Activated CD4-positive, alpha-beta T cell treated with anti-CD3 and anti-CD28 coated beads for 24 hours (primary cell): ENCODE measurements at places on chromosomes 11 and 22.

- DNase-seq: no peak
Measured at GRCh38 chr22:45890351-45890635, 86.7 kb downstream of the WNT7B start.

DNA sequence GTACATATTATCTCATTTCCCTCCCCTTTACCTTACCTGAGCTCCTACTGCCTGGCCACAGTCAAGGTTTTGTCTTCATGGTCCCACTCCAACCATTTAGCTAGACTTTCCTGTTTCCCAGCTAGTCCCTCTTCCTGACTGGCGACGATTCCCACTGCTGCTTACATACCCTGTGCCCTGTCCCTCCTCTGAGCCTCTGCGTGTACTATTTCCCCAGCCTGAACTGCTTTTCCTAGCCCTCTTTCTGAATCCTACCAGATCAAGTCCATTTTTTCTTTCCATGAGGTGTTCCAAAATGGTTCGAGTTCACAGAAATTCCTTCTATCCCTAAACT is 23.4 kb downstream of the MRPL16 start:
- DNase-seq: no peak

- no peak for DNase-seq
Measured at GRCh38 chr11:63907808-63908530, 9.0 kb downstream of the RCOR2 start.

GRCh38 chr11:115820026-115820425 is 315.8 kb upstream of the CADM1 start:
- DNase-seq: no peak

- no peak for DNase-seq
Measured at GRCh38 chr11:45455536-45455935, 169.4 kb upstream of the SYT13 start.

GRCh38 chr11:116145187-116145865 is 627.5 kb downstream of the BUD13 start:
- DNase-seq: no peak

GRCh38 chr22:46984751-46985506 is 222.5 kb downstream of the TBC1D22A start:
- no peak for DNase-seq

DNA sequence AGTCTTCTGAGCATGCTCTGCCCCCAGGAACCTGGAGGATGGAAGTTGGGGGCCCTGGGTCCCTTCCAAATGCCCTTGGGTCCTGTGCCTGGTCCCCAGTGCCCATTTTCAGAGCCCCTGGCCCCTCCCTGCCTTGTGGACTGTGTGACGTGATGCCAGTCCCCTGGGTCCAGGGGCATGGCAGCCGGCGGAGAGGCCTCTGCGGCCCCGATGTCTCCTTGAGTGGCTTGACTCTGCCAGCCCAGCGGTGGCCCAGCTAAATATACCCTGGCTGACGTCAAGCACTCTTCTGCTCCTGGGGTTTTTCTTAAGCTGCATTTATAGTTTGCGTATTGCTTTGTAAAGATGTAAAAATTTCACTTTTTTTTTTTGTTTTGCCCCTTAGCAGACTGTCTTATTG is 35.2 kb upstream of the PARVG start:
- no peak for DNase-seq

DNA sequence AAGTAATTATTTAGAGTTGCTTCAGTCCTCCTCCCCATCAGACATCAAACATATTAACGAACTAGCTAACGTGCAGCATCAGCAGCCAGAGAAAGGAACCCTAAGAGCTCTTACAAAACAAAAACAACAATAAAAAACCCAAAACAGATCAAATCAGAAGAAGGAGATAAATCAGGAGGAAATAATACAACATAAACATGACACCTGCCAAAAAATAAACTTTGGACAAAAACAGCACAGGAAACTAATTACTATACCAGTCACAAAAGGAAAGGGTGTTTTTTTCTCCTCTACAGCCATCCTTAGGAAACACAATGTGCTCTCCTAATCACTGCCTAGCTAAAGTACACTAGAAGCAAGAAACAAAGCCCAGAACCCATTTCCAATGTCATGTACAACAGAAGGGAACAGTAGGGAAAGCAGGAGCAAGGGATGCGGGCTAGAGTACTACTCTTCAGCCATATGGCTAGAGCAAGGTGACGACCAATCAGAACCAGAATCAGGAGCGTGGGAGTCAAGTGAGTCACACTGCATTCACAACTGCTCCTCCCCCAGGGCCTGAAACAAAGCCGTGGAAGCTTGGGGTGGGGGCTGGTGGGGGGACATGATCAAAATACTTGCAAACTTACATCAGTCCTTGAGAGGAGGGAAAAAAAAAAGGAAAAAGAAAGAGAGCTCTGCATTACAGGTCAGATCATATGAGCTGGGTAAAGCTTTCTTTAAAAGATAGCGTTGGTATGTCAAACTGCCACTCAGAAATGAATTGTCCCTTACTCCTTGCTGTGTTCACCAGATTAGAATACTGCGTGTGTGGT is 60.4 kb downstream of the LARGE2 start:
- peak; percentile 21 for DNase-seq

DNA sequence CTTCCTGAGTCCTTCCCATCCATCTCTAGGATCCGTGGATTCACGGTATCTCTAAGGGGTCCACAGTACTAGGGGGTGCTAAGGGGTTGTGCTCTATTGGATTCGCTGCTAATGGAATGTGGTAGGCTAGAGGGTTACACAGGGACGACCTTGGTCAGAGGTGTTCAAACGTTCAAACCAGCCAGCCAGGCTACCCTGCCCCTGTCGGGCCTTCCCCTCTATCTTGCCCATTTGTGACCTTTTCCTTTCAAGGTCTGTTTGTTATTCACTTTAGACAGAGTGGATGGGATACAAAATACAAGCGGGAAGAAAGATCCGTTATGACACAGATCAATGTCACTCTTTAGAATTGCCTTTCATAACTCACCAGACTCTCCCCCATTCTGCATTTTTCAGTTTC is 205.8 kb upstream of the TBCEL start:
- DNase-seq: no peak

DNA sequence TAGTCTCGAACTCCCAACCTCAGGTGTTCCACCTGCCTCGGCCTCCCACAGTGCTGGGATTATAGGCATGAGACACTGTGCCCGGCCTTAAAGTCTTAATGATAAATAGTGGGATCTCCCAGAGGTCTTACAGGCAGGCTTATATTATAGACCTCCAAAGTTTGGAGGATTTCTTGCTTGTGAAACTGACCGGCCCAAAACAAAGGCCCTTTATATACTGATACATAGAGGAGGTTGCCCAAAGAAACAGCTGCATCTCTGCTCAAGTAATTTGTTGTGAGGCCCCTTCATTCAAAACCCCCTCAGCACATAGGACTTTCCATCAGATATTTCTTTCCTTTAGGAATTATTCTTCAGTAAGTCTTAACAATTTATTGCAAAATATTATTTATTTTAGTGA is 27.4 kb upstream of the RDX start:
- no peak for DNase-seq

DNA sequence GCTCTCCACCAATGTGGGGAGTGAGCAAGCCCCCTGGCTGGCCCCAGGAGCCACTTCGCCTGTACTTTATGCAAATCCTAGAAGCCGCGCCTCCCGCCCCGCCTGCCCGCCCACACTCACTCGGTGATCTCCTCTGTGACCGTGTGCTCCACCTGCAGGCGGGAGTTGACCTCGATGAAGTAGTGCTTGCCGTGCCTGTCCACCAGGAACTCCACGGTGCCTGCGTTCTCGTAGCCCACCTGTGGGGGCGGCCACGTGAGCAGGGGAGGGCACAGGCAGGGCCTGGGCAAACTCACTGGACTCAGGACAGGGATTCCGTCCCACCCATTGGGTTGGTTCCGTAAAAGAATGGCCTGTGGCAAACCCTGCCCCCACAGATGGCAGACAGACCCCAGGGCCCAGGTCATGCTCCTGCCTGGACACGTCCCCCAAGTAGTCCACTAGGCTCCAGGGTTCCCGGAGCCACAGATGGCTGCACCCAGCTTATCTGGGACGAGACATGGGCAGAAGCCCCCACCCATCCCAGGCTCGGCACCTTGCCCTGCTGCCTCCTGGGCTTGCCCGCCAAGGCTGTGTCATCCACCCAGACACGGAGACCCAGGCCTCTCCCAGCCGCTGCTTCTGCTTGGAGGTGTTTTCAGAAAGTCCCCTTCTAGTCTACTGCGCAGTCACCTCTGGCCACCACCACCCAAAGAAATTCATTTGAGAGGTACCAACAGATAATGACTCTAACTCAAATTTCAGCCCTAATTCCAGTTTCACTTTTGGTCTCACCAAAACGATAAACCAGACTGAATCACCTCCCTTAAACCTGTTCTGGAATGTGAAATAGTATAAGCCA is 12.1 kb downstream of the LRFN4 start:
- peak; percentile 78 for DNase-seq

GRCh38 chr22:45268167-45268957 is 16.4 kb upstream of the UPK3A start:
- no peak for DNase-seq

DNA sequence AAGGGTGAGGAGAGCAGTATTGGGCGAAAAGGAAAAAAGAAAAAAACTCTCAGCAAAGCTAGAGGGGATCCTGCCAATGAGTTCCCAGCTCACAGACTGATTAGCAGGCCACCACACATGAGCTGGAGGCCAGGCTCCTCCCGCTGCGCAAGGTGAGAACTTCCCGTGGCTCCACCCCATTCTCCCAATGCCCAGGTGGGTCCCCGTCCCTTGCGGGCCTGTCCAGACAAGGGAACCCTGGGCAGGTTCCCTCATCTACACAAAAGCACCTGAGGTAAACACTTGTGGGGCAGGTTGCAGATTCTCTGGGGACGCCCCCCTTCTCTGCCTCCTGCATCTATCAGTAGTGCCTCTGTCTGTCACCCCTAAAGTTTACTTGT is 46.5 kb downstream of the CDPF1 start:
- no peak for DNase-seq

GRCh38 chr11:118436639-118437207 is 431 bp downstream of the KMT2A start:
- no peak for DNase-seq

DNA sequence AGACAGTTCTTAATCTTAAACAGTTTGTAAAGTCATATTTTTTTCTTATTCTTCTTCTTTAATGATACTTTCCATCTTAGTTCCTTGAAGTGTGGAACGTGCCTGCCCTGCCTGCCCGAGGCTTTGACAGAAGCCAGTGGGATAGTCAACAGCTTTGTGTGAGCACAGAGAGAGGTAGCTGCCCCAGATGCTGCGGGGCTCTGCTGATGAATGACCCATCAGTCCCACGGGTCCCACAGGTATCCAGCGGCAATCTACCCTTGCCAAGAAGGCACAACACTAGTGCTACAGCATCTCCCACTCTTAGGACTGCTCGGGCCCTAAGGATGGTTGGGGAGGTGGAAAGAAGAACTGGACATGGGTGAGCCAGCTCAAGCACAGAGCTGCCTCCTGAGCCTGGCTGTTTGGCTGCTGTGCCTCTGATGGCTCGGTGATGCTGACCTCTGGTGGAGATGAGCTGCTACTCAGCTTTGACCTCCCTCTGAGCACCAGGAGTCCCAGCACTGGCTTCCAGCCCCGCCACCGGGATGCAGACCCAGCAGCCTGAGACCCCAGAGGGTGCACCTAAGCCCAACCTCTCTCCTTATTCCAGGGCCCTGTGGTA is 11.8 kb upstream of the APLNR start:
- no peak for DNase-seq
